RCC 7860 (cell line): ENCODE measurements at places on chromosomes 6 and 20.

GRCh38 chr20:4431446-4431845, 290.3 kb upstream of the PRND start:
- DNase-seq = no peak

DNA sequence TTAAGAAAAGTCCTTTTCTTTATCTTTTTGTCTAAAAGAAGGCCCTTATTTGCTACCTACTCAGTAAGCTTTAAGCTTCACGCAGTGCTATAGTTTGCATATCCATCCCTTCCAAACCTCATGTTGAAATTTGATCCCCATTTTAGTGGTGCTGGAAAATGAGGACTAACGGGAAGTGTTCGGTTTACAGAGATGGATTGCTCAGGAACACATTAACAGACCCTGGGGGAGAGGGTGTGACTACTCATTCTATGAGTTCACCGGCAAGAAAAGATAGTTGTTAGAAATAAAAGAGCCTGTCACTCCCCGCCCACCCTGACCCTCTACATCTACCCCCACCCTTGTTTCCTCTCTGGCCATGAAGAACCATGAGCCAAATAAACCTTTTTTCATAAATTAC, 546.2 kb downstream of the MEI4 start:
- DNase-seq = no peak

DNA sequence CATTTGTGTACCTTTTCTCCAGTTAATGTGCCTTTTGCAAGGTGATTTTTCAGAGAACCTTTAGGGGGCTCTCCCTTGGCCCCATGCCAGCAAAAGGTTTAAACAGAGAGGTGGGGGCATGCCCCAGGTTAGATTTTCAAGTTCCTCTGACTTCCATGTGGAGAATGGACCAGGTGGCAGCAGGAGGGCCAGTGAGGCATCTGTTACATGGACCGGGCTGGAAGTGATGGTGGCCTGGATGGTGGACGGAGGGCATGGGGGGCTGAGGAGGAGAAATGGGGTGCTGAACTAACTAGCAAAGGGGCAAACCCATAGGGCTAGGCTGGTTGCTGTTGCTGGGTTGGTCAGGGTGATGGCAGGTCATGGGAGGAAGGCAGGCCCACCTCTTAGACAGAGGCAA, 20.7 kb upstream of the BPI start:
- no peak for DNase-seq

- DNase-seq = peak; percentile 64
Observed at GRCh38 chr6:136822376-136823127, at the start of gene PEX7. Gene PEX7, plus strand, starts transcription at chr6:136822592. Its CDS starts 74 bp downstream, at chr6:136822666.

GRCh38 chr20:63829945-63830835, 874 bp downstream of the ZBTB46 start:
- DNase-seq = no peak

- no peak for DNase-seq
Observed at GRCh38 chr6:7100072-7100752, 7.5 kb upstream of the RREB1 start.

GRCh38 chr6:24284006-24284405, 73.9 kb downstream of the DCDC2 start:
- DNase-seq = no peak
